ENCODE measurements at places on chromosomes 11 and 22.
A peak's percentile ranks its signal among the peaks of the same experiment; 100 is the strongest.

GRCh38 chr11:61516191-61516590 is 7.6 kb downstream of the LRRC10B start:
- no peak for DNase-seq

DNA sequence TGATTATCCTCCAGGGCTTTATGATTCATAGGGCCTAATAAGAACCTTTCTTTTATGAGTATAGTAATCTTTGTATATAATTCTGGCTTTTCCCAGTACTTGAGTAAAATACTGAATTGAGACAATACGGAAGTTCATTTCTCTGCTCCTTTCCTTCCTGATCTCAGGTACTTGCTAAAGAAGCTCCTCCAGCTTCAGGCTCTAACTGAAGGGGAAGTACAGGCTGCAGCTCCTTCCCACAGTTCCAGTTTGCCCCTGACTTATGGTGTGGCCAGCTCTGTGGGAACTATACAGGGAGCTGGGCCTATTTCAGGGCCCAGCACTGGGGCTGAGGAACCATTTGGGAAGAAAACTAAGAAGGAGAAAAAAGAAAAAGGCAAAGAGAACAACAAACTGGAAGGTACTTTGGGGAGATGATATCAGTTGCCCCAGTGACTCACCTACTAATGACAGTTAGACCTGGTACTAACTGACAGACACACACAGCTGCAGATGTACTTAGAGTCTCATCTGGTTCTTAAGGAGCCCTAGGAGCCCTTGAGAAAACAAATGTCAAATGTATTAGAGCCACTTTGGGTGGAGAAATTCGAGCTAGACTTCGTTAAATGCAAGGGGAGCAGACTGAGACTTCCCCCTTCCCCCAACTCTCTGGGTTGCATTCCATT is 3.0 kb downstream of the TBRG1 start:
- no peak for DNase-seq

- DNase-seq = no peak
Measured at GRCh38 chr11:116782728-116783127, 5.1 kb downstream of the ZPR1 start.

GRCh38 chr22:45476814-45477213 is 25.9 kb upstream of the FBLN1 start:
- no peak for DNase-seq

- DNase-seq = no peak
Measured at GRCh38 chr11:75567971-75568370, 5.9 kb downstream of the SERPINH1 start.

DNA sequence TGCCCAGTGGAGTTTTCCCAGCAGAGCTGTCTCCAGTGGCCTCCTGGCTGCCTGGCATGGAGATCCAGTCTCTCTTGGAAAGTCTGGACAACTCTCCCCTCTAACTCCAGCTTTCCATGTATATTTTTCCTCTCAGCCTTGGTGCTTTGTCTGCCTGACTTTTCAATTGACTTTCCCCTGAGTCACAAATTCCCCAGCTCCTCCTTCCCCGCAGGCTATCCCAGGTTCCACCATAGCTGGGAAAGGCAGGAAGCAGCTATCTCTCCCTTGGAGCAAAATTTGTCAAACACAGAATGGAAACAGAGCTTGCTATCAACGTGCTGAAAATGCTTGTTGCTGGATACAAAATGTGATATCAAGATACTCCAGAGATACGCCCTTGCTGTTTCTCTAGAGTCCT is 384.8 kb downstream of the TMEM135 start:
- no peak for DNase-seq

GRCh38 chr22:23098718-23099530 is 28.6 kb downstream of the GNAZ start:
- DNase-seq = no peak

GRCh38 chr11:32849761-32850160 is 20.0 kb downstream of the PRRG4 start:
- DNase-seq = no peak

- DNase-seq = no peak
Measured at GRCh38 chr11:16248248-16248647, 108.1 kb downstream of the SOX6 start.

GRCh38 chr11:119974467-119974866 is 163.4 kb downstream of the TRIM29 start:
- no peak for DNase-seq

- DNase-seq = no peak
Measured at GRCh38 chr11:75311858-75312288, 39.6 kb downstream of the ARRB1 start.

GRCh38 chr22:19862619-19863246 is 8.1 kb upstream of the GNB1L start:
- DNase-seq = no peak

DNA sequence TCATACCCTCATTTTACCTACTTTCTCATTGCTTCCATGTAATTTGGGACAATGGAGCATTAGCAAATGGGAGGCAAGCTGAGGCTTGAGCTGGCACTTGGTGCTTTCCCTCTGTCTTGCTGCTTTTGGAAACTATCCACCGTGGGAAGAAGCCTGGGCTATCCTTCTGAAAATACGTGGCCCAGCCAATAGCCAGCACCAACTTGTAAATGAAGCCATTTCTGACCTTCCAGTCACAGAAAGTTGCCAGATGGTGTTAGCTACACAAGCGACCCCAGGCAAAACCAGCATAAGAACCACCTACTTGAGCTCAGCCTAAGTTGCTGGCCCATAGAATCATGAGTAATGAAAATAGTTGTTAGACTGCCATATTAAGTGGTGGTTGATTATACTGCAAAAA is 18.5 kb upstream of the SPON1 start:
- no peak for DNase-seq

GRCh38 chr11:35794850-35795249 is 132.3 kb downstream of the TRIM44 start:
- no peak for DNase-seq

- no peak for DNase-seq
Measured at GRCh38 chr11:77879218-77879617, 58.3 kb downstream of the AAMDC start.

DNA sequence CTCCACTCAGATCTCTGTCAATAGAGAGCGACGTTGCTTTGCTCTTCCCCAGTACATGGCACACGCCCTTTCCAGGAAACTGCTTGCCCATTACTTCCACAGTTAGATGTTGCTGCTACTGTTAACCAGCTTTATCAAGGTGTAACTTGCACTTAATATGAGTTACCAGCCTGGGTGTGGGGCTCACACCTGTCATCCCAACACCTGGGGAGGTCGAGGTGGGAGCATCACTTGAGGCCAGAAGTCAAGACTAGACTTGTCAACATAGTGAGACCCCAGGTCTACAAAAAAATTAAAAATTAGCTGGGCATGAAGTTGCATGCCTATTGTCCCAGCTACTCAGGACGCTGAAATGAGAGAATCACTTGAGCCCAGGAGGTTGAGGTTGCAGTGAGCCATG is 177.1 kb upstream of the B3GAT1 start:
- DNase-seq = no peak

- no peak for DNase-seq
Measured at GRCh38 chr11:14974515-14975251, 2.5 kb upstream of the CALCA start.

DNA sequence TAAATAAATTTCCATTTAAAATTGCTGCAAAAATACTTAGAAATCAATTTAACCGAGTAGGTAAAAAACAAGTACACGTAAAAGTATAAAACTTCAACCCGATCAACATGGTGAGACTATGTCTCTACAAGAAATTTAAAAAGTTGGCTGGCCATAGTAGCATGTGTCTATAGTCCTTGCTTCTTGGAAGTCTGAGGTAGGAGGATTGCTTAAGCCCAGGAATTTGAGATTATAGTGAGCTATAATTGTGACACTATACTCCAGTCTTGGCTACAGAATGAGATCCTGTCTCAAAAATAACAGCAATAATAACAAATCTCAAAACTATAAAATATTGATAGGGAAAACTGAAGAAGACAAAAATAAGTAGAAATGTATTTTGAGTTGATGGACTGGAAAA is 11.1 kb downstream of the CASP4 start:
- DNase-seq = no peak

DNA sequence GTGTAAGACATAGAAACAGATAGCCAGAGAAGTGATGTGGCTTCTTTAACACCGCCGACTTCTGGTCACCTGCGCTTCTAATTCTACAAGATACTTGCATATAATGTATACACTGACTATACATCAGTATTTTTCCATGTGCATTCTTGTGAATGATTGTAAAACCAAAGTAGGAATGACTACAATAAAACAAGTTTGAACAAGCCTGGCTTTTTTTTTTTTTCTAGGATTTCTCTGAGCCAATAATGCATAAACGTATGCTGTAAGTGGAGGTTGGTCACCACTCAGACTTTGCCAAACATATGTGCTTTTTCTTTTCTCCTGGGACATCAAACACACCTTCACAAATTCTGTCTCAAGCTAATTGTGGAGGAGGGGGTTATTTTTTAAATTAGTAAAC is 237.8 kb upstream of the KIRREL3 start:
- DNase-seq = no peak

- no peak for DNase-seq
Measured at GRCh38 chr22:38782402-38783094, 11.4 kb downstream of the DNAL4 start.

DNA sequence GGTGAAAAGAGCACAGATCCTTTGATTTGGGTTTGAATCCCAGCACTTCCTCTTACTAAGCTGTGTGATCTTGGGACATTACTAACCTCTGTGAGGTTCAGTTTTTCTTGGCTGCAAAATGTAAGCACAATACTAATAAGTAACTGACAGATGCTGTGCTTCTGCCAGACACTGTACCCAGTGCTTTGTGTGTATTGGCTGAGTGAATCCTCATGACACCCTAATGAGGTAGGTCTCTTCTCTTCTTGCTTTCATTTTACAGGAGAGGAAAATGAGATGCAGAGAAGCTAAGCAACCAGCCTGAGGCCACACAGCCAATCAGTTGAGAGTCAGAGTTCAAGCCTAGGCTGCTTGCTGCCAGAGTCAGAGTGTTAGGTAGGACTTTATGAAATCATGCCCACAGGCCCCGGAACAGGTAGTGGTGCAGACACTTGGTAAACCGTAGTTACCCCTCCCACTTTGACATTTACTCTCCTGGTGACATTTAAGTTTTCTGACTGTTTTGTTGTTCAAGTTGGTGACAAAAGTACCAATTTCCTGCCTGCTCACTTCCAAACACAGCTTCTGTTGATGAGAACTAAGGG is 21.2 kb downstream of the PTPRJ start:
- no peak for DNase-seq

- DNase-seq = no peak
Measured at GRCh38 chr11:10526974-10527918, 13.7 kb downstream of the RNF141 start.

DNA sequence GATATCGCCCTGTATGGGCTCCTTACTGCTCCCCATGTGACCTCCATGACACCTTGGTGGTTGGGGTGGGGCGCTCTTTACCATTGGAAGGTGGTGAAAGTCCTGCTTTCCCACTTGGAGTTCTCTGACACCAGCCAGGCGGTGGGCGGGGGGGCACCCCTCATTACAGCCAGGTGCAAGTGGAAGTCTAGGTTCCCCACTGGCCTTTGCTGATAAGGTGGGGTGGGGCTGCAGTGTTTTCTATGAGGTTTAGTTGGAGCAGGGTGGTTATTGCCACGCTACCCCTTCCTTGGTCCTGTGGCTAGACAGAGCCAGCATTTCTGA is 5.5 kb upstream of the SLC37A2 start:
- DNase-seq = no peak

GRCh38 chr11:64268025-64268892 is 16.2 kb downstream of the BAD start:
- no peak for DNase-seq

DNA sequence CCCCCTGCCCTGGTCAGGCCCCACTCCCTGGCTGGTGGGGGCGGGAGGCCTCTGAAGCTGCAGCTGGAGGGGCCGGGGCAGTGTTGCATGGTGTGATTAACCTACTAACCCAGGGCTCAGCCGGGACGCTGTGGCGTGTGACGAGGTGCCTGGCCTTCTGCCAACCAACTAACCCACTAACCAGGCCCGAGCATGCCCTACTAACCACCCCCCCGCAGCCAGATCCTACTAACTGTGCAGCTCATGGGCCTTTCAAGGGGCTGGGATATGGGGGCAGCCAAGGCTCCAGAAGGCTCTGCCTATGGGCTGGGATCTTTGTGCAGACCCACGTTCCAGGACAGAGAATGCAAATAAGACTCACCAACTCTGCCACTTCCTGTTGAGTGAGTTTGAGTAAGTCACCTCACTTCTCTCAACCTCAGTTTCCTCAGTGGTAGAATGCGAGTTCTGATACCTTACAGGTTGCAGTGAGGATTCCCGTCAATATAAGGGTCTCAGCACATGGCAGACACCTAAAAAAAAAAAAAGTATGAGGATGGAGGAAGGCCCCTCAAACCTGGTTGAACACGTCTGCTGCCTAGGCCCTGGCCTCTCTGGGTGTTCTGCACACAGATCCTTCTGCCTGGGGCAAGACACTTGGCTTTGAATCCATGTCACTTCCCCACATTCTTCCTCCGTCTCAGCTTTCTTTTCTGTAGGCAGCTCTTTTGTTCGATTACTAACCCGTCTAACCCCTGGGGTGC is 14.1 kb downstream of the MIAT start:
- peak; percentile 38 for DNase-seq

DNA sequence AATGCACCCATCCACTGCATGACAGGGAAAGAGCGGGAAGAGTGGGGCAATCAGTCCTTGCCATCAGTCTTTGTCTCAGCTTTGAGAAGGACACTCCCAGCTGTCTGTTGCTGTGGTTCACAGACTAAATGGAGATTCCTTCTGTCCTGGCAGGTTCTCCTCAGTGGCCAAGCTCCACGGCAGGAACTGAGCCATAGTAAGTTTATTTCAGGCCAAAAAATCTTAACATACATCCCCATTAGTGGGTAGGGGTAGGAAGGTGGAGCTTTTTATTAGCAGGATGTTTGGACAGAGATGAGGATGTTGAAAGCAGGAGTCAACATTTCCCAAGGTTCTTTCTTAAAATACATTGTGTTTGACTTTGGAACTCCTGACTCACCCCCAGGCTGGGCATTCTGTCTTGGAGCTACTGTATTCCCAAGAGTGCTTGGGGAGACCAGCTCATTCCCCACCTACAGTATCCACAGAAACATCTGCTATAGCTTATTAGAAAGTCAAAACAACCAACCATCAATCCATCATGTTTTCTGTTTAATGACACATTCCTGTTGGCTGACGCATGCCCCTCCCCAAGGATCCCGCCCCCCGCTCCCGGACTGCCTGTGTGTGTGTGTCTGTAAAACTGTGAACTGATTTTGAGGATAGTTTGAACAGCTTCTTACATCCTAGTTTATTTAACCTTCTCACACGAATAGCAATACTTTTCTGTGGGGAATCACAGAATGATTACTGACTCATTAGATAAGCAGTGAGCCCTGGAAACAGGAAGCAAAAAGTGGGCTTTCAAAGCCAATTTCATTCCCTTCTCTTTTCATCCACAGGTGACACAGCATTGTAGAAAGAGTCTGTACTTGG is 109.5 kb downstream of the CCDC81 start:
- no peak for DNase-seq

- no peak for DNase-seq
Measured at GRCh38 chr11:3104961-3105790, 48.0 kb upstream of the CARS1 start.

- DNase-seq = no peak
Measured at GRCh38 chr11:101872171-101872882, 42.5 kb upstream of the CEP126 start.

Data from DMS153 (cell line).